ENCODE measurements at places on chromosomes 2 and 18. TPM values are rescaled to one million over a fixed set of nuclear protein-coding genes. Genes with fewer than 3 reads are reported as not detected.

Gene SERPINB11
- not detected for total RNA-seq

Gene CRACDL
- total RNA-seq: 22.1 TPM

Gene TBC1D8
- total RNA-seq: 63.8 TPM

Gene CCDC148
- total RNA-seq: 0.66 TPM

Gene ANKRD62
- 13.0 TPM for total RNA-seq

Gene ITGB6
- total RNA-seq: 9.9 TPM

Gene ERFE
- 0.66 TPM for total RNA-seq
